ENCODE measurements at places on chromosomes 12 and 14. TPM values are rescaled to one million over a fixed set of nuclear protein-coding genes. Genes with fewer than 3 reads are reported as not detected.

DNA sequence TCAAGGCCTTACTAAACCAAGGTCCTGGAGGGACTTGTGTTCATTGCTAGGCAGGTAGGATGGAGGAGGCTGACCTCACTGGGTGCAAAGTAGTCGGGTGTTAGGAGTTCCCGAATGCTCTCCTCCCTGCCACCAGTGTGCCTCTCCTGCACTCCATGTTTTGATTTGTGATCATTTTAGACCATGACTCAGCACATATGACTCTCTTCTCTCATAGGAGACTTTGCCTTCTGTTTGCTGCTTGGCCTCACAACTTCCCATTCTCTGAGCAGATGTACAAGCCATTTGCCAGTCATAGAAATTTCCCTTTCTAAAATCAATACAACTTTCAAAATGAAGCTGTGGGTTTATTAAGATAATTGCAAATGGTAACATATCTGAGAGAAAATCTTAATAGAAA is 46.6 kb upstream of the LRIG3 start:
- H3K36me3 ChIP-seq: no peaks in the 10 kb centered on the region
- no peak overlapping the region for H3K4me3 ChIP-seq
- no peaks in the 10 kb centered on the region for H3K4me1 ChIP-seq
- DNase-seq: no peak
- H3K27me3 ChIP-seq: no peaks in the 10 kb centered on the region

DNA sequence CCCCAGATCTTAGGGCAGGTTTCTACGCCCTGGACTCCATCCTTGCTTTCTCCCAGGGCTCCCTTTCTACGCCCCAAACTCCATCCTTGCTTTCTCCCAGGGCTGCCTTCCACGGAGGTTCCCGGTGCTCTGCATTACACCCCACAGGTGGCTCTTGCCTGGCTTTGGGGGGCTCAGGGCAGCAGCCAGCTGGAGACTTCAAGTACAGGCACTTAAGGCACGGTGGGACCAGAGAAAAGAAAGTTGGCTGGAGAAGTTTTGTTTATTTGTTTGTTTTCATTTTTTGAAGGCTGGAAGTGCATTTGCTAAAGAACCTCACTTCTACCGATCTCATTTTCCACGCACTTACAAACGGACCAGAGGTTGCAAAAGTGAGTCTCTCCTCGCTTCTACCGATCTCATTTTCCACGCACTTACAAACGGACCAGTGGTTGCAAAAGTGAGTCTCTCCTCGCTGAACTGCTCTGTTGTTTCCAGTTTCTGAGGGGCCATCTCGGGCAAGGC is 103.8 kb upstream of the MED13L start:
- no peak overlapping the region for H3K4me3 ChIP-seq
- H3K4me1 ChIP-seq: peaks cover 10% of the 10 kb centered on the region
- H3K36me3 ChIP-seq: no peaks in the 10 kb centered on the region
- H3K27ac ChIP-seq: no peak overlapping the region

The BMP4 gene
- not detected for total RNA-seq

The CCND2 gene
- total RNA-seq: 592 TPM

- H3K27me3 ChIP-seq: no peaks in the 10 kb centered on the region
- H3K27ac ChIP-seq: no peak overlapping the region
- H3K4me1 ChIP-seq: no peaks in the 10 kb centered on the region
- H3K36me3 ChIP-seq: peaks cover 46% of the 10 kb centered on the region
These were observed 74.6 kb downstream of the CIT start for GRCh38 chr12:119802472-119802871.

GRCh38 chr14:75911883-75912282 is 69.9 kb downstream of the TGFB3 start:
- H3K27ac ChIP-seq: no peak overlapping the region
- no peaks in the 10 kb centered on the region for H3K36me3 ChIP-seq
- no peaks in the 10 kb centered on the region for H3K4me1 ChIP-seq

The RAD51AP1 gene
- total RNA-seq: 44.6 TPM

DNA sequence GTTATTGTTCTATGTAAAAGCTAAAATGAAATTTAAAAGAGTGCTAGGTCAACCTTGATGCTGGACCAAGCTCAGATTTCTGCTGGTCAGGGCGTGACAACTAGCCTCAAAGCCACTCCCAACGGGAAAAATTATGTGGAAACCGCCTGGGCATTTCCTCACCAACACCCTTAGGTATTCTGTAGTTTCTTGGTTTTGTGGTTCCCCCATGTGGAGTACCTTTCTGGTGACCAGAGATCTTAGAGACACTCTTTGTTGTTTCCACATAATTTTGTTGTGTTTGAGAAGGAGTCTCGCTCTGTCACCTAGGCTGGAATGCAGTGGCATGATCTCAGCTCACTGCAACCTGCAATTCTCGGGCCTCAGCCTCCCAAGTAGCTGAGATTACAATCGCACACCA is 119.9 kb downstream of the DENND5B start:
- no peak overlapping the region for H3K4me3 ChIP-seq
- no peak for DNase-seq
- H3K27me3 ChIP-seq: peaks cover 2% of the 10 kb centered on the region
- no peak overlapping the region for H3K27ac ChIP-seq
- H3K36me3 ChIP-seq: no peaks in the 10 kb centered on the region

- no peak overlapping the region for H3K4me3 ChIP-seq
- H3K27me3 ChIP-seq: no peaks in the 10 kb centered on the region
- H3K36me3 ChIP-seq: no peaks in the 10 kb centered on the region
These were observed 55.9 kb downstream of the C14orf132 start for GRCh38 chr14:96095058-96095457.

DNA sequence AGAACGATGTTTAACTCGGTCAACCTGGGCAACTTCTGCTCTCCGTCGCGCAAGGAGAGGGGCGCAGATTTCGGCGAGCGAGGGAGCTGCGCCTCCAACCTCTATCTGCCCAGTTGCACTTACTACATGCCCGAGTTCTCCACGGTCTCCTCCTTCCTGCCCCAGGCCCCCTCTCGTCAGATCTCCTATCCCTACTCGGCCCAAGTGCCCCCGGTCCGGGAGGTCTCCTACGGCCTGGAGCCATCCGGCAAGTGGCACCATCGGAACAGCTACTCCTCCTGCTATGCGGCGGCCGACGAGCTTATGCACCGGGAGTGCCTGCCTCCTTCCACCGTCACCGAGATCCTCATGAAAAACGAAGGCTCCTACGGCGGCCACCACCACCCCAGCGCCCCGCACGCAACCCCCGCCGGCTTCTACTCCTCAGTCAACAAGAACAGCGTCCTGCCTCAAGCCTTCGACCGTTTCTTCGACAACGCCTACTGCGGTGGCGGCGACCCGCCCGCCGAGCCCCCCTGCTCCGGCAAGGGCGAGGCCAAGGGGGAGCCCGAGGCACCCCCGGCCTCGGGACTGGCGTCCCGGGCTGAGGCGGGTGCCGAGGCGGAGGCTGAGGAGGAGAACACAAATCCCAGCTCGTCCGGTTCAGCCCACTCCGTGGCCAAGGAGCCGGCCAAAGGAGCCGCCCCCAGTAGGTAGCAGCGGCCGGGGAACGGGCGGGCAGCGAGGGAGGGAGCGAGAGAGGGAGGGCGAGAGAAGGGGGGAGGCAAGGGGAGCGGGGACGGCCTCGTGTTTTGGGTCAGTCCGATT is 513 bp downstream of the HOXC11 start:
- peak overlapping the region; percentile 77 for H3K27ac ChIP-seq
- peak overlapping the region; percentile 46 for H3K4me3 ChIP-seq
- peaks cover 89% of the 10 kb centered on the region for H3K27me3 ChIP-seq
- DNase-seq: no peak
- peaks cover 9% of the 10 kb centered on the region for H3K36me3 ChIP-seq

GRCh38 chr12:131796754-131797587 is 31.2 kb upstream of the MMP17 start:
- no peak overlapping the region for H3K4me3 ChIP-seq
- DNase-seq: no peak
- H3K27ac ChIP-seq: no peak overlapping the region
- H3K27me3 ChIP-seq: no peaks in the 10 kb centered on the region
- peaks cover 40% of the 10 kb centered on the region for H3K36me3 ChIP-seq

The KRT8 gene
- total RNA-seq: not detected

The STRAP gene
- total RNA-seq: 90.8 TPM

- no peak overlapping the region for H3K4me3 ChIP-seq
- H3K27ac ChIP-seq: peak overlapping the region; percentile 74
- peaks cover 88% of the 10 kb centered on the region for H3K4me1 ChIP-seq
- DNase-seq: no peak
- H3K27me3 ChIP-seq: no peaks in the 10 kb centered on the region
These were observed 25.9 kb downstream of the ACTN1 start for GRCh38 chr14:68953196-68953555.

The SLC7A8 gene
- total RNA-seq: 0.24 TPM

- H3K4me1 ChIP-seq: peaks cover 5% of the 10 kb centered on the region
- peaks cover 2% of the 10 kb centered on the region for H3K27me3 ChIP-seq
- no peaks in the 10 kb centered on the region for H3K36me3 ChIP-seq
- H3K4me3 ChIP-seq: no peak overlapping the region
These were observed 19.1 kb downstream of the LRTM2 start for GRCh38 chr12:1839464-1839863.

DNA sequence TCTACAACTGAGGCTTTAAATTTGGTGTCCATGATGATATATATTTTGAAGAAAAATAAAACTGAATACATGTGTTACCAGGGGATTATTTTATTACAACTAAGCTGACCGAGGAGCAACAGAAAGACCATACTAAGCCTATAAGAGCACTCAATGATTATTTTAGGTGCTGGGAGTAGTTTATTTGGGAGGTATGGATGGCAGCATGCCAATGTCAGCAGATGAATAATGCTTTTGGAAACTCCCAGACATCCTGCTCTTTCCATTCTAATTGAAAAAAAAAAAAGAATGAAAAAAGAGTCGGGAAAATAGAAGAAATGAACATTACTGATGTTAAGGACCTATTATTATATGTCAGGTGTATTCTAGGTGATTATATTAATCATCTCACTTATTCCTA is 441.2 kb downstream of the BTG1 start:
- H3K27ac ChIP-seq: no peak overlapping the region
- H3K27me3 ChIP-seq: no peaks in the 10 kb centered on the region
- H3K36me3 ChIP-seq: no peaks in the 10 kb centered on the region
- no peaks in the 10 kb centered on the region for H3K4me1 ChIP-seq

The LRP1-AS gene
- total RNA-seq: not detected

DNA sequence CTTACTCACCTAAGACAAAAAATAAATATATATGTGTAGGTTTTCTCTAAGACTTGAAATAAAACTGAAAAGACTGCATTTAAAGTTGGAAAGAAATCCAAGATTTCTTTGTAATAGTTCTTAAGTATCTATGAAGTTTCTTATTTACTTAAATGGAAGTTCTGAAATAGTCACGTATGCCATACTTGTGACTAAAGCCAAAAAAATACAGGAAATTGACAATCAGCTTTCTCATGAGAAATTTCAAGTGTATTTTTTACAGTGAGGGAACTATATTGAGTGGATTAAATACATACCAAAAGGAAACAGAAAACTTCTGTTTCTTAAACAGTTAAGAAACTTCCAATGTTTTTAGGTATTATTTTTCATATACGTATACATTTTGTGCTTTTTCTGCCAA is 188.1 kb downstream of the DPY19L2 start:
- no peak overlapping the region for H3K27ac ChIP-seq
- H3K27me3 ChIP-seq: no peaks in the 10 kb centered on the region
- H3K4me1 ChIP-seq: no peaks in the 10 kb centered on the region

DNA sequence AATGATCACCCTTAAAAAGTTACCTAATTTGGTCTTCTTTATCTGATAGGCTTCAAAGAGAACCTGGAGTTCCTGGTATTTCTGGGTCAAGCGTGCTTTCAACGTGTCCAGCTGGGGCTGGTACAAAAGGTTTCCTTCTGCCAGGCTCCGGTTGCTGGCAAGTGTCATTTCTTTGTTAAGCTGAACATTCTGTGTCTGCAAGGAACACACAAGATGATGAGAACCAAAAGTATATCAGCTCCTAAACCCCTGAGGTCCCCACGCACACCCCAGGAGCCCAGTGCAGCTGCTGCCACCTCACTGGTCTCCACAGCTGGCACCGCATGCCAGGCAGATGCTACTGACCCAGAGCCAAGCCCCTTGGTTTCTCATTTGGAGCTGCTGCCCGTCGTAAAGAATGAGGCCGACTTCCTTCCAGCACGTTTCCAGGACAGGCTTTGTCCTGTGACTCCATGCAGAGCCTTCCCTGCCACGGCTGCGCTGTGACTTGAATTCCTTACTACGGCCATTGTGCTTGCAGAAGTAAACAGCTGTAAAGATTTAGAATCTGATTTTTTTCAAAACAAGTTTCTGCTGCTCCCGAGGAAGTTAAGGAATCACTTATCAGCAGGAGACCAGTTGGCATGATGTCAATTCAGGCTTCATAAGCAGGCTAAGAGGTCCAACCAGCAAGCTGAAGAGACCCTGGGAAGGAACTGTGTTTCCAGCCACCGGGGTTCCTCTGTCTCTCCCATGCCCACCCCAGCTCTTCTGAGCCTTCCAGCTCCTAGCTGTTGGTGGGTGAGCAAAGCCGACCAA is 24.9 kb downstream of the VPS37B start:
- DNase-seq: no peak
- peak overlapping the region; percentile 65 for H3K4me3 ChIP-seq
- H3K36me3 ChIP-seq: peaks cover 39% of the 10 kb centered on the region
- H3K27ac ChIP-seq: peak overlapping the region; percentile 81
- peaks cover 55% of the 10 kb centered on the region for H3K4me1 ChIP-seq
- H3K27me3 ChIP-seq: no peaks in the 10 kb centered on the region

The SLC15A4 gene
- 23.2 TPM for total RNA-seq

The MFAP5 gene
- not detected for total RNA-seq

DNA sequence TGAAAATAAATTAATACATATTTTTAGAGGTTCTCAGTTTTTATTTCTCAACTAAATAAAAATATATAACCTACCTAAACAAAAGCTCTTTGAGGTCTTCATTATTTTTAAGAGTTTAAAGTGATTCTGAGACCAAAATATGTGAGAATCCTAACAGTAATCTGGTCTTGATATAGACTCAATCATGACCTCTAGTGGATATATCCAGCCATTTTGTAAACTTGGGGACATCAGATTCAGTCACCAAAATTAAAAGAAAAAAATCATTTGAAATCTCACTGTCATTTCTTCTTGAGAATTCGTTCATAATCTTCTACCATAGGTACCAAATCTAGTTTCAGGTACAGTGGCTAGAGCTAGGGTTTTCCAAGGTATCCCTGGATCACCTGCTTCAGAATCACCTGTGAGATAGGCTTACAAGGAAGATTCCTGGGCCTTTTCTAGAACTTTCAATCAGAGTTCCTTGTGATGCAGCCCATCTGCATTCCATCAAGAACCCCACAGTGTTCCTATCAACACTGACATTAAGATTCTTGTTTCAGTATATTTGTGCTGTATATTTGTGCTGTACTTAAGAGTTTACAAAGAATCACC is 214.9 kb downstream of the ADAMTS20 start:
- no peaks in the 10 kb centered on the region for H3K27me3 ChIP-seq
- no peak overlapping the region for H3K4me3 ChIP-seq
- H3K4me1 ChIP-seq: no peaks in the 10 kb centered on the region
- no peak for DNase-seq
- H3K27ac ChIP-seq: no peak overlapping the region

DNA sequence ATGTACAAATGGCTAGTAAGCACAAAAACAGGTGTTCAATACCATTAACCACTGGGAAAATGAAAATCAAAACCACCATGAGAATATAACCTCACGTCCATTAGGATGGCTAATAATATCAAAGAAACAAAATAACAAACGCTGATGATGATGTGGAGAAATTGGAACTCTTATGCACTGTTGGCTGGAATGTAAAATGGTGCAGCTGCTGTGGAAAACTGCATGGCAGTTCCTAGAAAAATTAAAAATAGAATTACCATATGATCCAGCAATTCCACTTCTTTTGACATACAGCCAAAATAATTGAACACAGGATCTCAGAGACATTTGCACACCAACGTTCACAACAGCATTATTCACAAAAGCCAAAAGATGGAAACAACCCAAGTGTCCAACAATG is 51.5 kb downstream of the TMPRSS12 start:
- no peak for DNase-seq
- no peaks in the 10 kb centered on the region for H3K4me1 ChIP-seq
- H3K36me3 ChIP-seq: no peaks in the 10 kb centered on the region
- H3K27me3 ChIP-seq: peaks cover 2% of the 10 kb centered on the region
